Activated CD4-positive, CD25-positive, alpha-beta regulatory T cell (primary cell): ENCODE measurements at places on chromosomes 7 and 10.

DNA sequence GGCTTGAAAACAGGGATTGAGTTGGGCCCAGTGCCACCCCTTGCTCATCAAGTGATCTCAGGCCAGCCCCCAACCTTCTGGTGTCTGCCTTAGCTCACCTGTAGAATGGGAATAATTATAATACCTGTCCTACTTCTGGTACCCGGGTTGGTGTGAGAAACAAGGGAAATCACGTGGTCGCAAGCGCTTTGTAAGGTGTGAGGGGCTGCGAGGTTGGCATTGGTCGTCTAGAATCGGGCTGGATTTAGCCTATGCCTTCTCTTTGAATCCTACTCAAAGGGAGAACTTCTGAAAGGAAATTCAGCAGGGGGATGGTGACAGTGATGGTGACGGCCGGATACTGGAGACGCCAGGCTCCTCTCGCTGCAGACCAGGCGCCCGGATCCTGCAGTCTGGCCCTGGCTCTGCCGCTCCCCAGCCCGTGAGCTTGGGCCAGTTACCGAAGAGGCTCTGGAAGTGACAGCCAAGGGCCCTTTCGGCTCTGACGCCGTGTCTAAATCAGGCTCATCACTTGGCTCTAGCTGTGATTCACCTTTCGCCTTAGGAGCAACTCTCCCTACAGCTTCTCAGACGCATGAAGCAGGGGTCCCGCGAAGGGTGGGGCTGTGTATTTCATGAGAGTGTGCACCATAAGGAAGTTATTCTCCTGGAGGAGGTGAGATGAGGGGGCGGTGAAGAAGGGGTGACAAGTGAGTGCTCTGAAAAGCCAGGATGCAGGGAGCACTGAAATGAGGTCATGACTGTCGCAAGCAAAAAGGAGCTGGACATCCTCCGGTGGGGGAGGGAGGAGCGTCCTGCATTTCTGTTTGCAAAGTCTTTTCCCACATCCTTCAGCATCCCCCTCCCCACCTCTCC lies 4.0 kb upstream of the CREB5 start:
- DNase-seq, result no peak

DNA sequence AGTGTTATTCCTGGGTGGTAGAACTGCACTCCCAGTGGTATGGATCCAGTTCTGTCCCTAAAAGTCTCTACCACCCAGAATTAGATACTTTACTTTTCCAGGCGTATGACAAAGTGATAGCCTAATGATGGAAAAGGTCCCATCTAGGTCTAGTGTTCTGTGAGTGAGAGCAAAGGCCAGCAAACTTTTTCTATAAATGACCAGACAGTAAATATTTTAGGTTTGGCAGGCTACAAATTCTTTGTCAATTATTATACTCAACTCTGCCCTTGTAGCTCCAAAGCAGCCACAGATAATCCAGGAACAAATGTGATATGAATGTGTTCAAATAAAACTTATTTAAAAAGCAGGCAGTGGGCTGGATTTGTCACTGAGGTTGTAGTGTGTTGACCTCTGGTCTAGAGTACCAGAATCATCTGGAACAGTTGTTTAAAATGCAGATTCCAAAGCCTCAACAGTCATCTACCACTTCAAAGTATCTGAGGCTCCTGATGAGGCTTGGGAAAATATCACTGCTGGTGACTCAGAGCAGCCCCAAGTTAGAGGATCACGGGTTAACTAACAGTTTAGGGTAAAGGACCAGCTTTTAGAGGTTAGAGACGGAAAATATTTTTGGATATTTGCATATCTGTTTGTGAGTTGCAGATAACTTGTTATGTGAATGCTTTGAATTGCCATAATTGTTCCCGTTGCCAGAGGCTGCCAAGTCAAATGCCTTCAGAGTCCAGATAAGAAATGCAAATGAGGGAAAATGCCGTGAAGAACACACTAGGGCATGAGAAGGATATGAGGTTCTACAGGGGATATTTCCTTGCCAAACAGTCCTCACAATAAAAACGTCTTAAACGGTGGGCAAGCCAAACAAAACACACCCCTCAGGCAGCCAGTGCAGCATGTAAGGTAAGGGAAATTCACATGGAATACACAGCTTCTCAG lies 19.4 kb downstream of the NRAP start:
- DNase-seq, result no peak

DNA sequence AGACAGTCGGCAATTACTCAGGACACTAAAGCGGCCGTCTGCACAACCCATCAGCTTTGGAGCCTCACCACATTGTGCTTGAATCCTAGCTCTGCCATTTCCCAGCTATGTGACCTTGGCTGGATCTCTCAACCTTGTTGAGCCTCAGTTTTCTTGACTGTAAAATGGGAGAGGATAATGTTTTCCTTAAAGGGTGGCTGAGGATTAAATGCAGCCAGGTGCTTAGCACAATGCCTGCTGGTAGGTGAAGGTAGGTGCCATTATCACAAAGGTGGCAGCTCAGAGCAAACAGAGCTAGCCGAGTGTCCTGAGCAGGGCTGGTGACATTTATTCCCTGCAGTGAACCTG lies 508.5 kb upstream of the ZMIZ1 start:
- DNase-seq, result no peak

- DNase-seq, result no peak
Observed at GRCh38 chr7:138864667-138865066, 66.7 kb upstream of the ATP6V0A4 start.

GRCh38 chr7:4023502-4023901 lies 658.6 kb upstream of the FOXK1 start:
- DNase-seq, result no peak

DNA sequence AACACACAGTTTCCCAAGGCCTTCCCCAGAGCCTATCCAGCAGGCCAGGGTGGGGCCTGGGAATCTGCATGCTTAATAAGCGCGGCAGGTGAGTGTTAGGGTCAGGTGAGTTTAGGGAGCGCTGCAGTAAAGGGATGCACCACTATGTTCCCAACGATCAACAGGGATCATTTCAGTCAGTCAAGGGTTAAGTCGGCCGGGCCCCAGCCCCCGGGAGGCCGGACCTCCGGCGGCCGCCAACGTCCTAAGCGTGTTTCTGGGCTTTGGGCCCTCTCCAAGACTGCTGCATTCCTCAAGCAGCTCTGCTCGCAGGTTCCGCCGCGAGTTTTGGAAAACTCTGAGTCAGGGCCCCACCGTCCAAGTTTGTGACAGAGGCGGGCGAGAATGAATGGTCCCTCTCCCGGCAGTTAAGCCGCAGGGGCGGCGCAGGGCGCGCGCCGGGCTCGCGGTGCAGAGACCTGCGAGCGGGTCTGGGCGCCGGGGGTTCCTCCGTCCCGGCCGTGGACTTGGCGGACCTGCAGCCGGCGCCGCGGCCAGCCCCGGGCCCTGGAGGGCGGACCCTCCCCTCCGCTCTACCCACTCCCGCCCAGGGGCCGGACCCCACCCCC lies 81.6 kb downstream of the ARHGAP22 start:
- DNase-seq, result no peak

DNA sequence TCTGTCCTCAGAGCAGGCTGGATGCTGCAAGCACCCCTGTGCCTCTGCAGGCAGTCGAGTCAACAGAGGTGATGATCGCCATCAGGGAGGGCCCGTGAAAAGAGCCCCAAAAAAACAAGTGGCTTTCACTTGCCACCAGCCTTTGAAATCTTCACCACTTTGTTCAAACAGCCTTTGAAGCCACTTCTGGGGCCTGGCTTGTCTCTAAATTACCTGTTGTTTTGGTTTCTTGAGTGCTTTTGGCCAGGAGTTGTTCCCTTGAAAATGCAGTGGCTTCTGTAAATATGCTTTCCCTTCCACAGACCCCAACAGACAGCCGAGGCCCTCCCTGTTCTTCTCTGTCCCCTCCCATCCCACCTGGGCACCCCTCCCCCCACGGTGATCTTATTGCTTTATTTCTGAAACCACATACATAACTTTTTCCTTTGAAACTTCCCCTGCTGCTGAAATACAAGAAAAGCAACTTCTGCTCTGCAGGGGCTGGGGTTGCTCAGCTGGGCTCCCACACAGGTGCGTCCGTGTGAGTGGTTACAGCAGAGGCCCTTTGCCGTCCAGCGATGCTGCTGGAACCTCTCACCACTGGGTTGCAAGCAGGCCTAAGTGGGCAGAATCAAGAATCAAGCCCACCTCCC lies 283.8 kb upstream of the SHH start:
- no peak for DNase-seq

- no peak for DNase-seq
Observed at GRCh38 chr10:1403508-1404322, 333.6 kb downstream of the ADARB2 start.

DNA sequence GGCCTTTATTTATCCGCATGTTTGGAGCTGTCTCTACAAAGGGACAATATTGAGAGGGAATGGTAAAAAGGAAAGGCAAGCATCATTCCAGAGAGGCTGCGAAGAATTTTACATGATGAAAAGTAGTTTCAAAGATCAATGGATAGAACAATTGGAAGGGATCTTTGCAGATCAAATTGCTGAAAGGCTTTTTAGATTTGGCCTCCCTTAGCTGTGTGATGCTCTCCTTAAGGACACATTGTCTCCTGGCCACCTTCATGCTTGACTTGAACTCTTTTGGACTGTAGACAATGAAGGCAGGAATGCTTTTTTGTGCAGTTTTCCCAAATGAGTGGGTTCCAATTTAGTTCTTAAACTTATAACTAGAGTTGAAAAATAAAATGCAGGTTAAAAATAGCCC lies 344.7 kb downstream of the ARL4A start:
- DNase-seq, result no peak

GRCh38 chr10:126902157-126902556 lies 3.1 kb upstream of the DOCK1 start:
- DNase-seq, result no peak

GRCh38 chr7:158415316-158415715 lies 172.3 kb downstream of the PTPRN2 start:
- DNase-seq, result no peak

GRCh38 chr7:81449105-81449504 lies 320.7 kb downstream of the HGF start:
- no peak for DNase-seq

- no peak for DNase-seq
Observed at GRCh38 chr10:29784175-29784773, 149.5 kb upstream of the SVIL start.

GRCh38 chr7:73789051-73789450 lies 19.0 kb upstream of the CLDN3 start:
- no peak for DNase-seq

DNA sequence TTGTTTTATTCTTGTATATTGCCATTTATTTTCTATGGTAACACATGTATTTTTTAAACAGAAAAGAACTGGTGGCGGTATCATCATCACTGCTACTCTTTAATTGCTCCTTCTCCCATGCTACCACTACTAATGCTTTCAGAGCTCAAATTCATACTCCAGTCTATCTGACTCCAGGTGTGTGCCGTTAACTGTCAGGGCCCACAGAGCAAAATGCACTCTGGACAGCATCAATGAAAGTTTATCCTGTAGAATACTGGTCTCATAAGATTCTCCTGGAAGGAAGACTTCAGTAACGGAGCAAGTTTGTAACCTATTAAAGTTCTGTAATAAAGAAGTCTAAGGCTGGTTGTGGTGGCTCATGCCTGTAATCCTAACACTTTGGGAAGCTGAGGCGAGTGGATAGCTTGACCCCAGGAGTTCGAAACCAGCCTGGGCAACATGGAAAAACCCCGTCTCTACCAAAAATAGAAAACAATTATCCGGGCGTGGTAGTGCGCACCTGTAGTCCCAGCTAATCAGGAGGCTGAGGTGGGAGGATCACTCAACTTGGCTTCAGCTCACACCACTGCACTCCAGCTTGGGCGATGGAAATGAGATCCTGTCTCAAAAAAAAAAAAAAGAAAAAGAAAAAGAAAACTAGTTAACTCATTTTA lies 18.4 kb downstream of the ZNRF2 start:
- no peak for DNase-seq

- no peak for DNase-seq
Observed at GRCh38 chr7:97272237-97272975, 154.9 kb downstream of the SDHAF3 start.

DNA sequence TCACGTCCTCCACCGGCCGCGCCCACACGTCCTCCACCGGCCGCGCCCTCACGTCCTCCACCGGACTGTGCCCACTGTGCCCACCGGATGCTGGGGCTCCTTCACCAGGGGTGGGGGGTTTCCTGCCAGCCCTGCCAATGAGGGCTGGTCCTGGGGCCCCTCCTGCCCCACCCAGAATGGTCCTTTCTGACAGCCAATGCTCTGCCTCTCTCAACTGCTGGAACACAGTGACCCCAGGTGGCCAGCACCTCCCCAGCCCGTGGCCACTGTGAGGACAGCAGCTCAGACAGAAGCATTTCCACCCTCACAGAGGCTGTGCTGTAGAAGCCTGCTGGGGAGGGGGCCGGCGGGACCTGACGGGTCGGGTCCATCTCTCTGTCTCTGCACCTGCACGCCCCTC lies 90.1 kb upstream of the DNAAF5 start:
- peak; percentile 24 for DNase-seq

GRCh38 chr7:99195867-99196266 lies 12.0 kb downstream of the KPNA7 start:
- DNase-seq, result no peak

DNA sequence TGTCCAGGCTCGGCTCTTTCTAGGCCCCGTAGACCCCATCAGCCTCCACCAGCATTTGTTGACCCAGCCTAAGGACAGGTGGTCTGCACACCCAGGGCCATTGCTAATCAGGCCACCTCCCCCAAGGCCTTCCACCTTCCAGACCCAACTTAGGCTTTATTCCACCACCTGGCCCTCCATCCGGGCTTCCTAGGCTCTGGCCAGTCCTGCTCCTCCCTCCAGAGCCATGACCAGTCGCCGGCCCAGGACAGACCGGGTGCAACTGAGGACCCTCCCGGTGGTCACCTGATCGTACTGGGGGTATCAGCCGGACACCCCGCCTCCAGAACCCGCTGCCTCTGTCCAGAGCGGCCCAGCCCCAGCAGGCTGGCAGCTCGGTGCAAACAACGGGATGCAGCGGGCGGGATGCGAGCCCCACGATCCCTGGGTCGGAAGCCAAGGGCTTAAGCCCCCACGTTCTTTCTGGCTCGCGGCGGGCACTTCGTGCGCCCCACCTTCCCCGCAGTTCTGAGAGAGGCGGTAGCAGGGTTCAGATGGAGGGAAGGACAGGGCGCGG lies 545 bp downstream of the NACAD start:
- DNase-seq, result no peak

GRCh38 chr7:96330193-96330592 lies 8.3 kb upstream of the SLC25A13 start:
- no peak for DNase-seq

DNA sequence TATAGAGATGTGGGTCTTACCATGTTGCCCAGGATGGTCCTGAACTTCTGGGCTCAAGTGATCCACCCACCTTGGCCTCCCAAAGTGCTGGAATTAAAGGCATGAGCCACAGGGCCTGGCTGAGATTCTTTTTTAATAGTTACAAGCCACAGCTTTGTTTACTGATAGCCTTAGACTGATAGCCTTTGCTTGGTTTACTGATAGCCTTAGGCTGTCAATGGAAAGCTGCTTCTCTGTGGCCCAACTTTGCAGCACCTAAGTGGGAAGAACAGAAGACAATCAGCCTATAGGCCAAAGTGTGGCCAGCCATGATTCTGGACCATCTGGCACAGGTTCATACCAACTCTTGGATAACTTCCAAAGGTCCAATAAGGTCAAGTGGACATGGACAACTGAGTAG lies 24.1 kb upstream of the CDCA7L start:
- DNase-seq, result no peak
